Panc1 (cell line): ENCODE measurements at places on chromosomes 12 and 14.

- DNase-seq, result no peak
Observed at GRCh38 chr12:1453810-1454209, 140.6 kb downstream of the FBXL14 start.

- DNase-seq, result no peak
Observed at GRCh38 chr12:69131077-69131476, 108.3 kb upstream of the CPSF6 start.

- DNase-seq, result no peak
Observed at GRCh38 chr14:102900631-102901571, 21.6 kb upstream of the AMN start.

DNA sequence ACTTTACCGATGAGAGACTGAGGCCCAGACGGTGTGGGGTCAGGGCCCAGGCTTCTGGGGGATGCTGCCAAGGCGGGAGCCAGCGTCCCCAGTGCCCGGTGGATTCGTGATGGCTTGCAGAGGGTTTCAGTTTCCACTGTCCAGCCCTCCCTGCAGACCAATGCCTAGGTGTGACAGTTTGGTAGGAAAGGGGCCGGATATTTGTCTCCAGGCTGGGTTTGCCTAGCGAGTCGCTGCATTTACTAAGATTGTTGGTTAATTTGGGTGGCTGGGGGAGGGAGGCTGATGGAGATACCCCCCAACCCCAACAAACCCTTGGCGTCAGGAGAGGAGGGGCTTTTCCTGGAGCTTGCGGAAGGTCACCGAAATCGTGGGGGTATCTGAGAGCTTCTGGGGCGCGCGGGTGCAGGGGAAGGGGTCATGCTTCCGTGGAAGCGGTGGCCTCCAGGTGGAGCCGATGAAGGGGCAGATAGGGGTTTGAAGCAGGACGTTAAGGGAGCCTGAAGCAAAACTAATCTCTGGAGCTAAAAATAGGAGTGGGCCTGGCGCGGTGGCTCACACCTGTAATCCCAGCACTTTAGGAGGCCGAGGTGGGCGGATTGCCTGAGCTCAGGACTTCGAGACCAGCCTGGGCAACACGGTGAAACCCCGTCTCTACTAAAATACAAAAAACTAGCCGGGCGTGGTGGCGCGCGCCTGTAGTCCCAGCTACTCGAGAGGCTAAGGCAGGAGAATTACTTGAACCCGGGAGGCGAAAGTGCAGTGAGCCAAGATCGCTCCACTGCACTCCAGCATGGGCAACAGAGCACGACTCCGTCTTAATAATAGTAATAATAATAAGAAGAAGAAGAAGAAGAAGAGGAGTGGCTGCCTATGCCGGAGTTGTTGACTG lies 1.1 kb upstream of the CDC42BPB start:
- DNase-seq, result no peak

GRCh38 chr14:83019744-83020414 lies 1486.2 kb upstream of the SEL1L start:
- no peak for DNase-seq

DNA sequence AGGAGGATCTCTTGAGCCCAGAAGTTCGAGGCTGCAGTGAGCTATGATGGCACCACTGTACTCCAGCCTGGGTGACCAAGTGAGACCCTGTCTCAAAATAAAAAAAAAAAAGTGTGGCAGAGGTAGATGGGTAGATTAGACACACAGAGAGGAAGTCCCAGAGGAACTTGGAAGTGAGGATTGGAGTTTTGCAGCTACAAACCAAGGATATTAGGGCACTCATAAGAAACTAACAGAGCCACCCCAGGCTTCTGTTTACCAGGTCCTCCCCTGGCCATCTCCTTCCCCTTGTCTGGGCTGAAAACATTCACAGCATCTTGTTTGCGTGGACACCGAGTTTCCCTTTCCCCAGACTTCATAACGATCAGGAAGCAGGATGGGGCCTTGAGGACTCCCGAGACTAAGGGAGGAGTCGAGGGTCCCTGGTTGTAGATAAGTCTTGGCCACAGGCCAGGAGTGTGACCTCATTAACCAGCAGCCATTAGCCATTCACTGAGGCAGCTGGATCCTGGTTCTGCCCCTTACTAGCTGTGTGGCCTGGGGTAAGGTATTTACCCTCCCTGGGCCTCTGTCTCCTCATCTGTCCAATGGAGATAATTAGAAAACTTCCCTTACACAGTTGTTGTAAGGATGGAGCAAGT lies 2.1 kb downstream of the MAP1LC3B2 start:
- no peak for DNase-seq

- DNase-seq, result no peak
Observed at GRCh38 chr14:93984070-93984469, 7.7 kb upstream of the ASB2 start.

DNA sequence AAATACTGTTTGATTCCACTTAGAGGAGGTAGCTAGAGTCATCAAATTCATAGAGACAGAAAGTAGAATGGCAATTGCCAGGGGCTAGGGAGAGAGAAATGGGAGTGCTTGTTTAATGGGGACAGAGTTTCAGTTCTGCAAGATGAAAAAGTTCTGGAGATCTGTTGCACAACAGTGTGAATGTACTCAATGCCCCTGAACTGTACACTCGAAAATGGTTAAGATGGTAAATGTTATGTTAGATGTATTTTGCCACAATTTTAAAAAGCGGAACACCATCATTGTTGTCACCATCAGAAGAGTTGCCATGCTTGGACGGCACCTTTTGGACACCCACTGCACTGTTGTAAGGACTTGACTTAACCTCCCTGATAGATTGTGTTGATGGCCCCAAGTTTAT lies 106.9 kb downstream of the SCARB1 start:
- no peak for DNase-seq

DNA sequence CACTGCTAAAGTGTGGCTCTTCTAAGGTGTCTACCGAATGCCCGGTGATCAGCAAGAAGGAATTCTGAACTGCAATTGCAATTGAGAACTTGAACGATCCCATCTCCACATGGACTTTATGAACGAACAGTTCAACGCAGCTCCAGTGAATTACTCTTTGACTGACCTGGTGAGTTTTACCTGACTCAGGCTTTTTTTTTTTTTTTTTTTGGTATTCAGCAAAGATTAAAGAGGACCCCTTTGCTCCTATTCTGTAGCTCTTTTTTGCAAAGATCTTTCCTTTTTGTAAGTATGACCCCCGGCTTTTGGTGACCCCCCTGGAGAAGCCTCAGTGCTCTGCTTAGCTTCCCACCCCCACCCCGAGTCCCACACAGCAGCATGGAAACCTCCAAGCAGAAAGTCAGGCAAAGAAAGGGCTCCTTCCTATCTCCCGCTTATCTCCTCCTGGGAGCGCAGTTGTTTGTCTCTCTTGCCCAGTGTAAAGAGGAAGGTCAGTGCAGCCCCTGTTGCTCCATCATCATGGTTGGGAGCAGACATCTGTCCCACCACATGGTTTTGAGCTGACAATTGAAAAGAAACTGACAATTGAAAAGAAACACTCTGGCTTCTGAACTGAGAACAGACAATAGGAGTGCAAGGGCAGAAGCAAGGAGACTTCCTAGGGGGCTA lies 72.1 kb upstream of the DIO3 start:
- no peak for DNase-seq

- DNase-seq, result no peak
Observed at GRCh38 chr14:61939776-61940175, 177.6 kb downstream of the SNAPC1 start.

DNA sequence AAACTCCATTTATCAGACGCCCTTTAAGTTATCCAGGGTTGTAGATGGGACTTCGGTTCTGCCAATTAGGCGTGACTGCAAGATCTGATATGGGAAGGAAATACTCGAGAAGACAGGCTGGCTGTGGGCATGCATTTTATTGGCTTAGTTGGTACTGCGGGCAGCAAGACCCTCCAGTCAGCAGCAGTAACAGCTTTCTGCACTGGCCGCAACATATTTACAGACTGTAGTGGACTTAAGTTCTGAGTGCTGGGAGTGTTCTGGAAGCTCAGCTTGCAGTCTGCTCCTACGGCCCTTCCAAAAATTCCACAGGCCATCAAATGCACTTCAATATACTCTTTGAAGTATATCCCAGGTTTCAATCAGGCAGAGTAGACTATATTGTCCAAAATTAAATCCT lies 21.1 kb downstream of the KITLG start:
- DNase-seq, result no peak

DNA sequence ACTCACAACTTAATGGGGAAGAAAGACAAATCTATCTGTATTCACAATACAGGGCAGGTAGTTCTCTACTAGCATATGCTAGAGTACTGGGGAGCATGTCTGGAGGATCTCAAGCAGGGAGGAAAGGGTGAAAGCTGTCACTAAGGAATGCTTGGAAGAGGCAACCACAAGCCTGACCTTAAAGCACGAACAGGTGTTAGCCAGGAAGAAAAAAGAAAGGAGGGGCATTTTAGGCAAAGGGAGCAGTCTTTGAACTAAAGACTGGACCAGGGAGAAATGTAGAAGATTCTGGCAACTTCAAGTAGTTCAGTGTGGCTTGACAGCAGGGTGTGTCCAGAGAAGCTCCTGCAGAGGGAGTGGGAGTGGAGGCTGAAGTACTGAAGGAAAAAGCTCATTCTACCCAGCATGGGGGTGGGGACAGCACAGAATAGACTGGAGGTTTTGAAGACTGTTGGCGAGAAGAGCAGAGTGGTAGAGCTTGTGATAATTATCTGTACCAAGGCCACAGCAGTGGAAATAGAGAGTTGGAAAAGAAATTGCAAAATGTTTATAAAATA lies 50.9 kb downstream of the AP5M1 start:
- no peak for DNase-seq

- no peak for DNase-seq
Observed at GRCh38 chr14:22925513-22925912, 3.7 kb downstream of the PRMT5 start.

- no peak for DNase-seq
Observed at GRCh38 chr14:51554953-51555352, 96.8 kb upstream of the FRMD6 start.

DNA sequence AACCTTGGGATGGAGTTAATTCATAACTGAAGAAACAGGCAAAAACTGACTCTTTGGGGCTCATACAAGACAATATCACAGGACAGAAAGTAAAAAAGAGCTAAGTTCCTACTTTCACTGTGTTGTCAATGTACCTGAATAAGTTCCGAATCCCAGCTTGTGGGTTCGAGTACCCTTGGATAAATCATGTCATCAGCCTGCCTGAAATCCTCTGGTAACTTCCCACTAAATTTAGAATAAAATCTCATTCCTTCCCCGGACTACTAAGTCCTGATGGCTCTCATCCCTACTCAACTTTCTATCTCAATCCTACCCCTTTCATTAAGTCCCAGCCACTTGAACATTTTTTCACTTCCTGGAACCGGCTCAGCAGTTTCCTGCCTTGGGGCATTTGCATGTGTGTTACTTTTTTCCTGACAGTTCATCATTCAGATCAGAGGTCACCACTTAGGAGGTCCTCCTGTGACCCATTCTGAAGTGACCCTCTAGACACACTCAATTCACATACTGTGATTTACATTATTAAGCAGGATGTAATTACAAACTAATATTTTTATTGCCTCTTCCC lies 12.7 kb downstream of the ERP29 start:
- no peak for DNase-seq

- DNase-seq, result no peak
Observed at GRCh38 chr12:89217472-89217871, 134.8 kb downstream of the DUSP6 start.

DNA sequence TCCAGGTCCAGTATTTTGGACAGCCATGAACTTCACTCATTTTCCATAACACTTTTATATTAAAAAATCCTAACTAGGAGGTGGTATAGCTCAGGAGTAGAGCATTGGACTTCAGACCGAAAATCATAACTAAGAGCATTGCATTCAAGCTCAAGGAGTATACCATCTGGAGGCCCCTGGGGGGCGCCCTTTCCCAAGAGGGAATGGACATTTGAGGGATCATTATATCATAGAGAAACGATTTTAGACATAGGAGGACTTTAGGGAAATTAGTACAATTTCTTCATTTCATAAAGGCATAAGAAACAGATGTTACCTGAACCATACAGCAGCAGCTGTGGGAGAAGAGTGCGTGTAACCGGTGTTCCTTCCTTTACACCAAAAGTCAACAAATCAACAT lies 5.2 kb upstream of the ATG14 start:
- no peak for DNase-seq

DNA sequence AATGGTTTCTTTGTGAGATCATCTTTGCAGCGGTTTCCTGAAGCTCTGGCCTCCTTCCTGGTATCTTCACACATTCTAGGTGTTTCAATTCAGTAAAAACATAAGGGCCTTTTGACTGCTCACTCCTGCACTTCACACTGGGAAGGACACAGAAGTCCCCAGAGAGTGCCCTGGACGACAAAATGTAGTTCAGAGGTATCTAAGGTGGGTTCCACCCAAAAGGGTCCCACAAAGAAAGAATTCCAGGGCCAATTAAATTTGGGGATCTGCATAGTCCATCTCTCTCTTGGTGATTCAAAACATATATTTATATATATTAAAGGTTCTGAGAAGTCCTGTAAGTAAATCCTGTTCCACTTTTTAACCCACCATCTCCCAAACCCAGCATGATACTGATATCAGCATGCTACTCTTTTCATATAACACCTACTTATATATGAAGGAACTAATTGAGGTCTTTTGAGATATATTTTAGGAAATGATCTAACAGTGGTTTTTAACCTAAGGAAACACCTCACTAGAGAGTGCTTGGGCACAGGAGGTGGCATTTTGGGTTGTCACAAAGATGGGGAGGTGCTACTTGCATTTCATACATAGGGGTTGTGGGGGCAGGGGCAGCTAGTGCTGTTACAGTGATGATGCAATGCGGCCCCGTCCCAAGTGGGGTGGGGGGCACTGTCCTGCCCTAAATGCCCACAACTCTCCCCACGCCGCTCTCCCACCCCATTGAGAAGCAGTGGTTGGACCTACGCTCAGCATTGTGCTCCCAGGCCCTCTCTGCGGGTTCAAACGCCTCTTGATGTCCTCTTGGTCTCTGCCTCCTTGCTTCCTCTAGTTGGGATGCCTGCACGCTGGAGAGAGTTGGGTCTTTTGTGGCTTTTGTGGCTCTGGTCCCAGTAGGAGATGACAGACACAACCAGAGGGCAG lies 109.4 kb downstream of the ARF6 start:
- DNase-seq, result no peak

DNA sequence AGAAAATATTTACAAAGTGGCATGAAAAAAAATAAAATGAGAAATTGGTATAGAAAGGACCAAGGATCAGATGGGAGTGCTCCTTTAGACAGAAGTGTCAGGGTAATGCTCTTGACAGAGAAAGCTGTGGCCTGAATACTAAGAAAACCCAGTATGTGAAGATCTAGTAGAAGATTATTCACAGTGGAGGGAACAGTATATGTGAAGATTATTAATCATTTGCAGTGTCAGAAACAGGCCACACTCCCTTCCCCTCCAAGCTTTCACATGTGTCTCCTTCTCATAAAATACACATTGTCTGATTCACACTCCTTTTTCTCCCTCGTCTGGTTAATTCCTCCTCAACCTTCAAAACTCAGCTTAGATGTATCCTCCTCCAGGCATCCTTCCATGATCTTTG lies 41.3 kb downstream of the CAPS2 start:
- DNase-seq, result no peak

- no peak for DNase-seq
Observed at GRCh38 chr12:15646581-15646980, 142.6 kb downstream of the EPS8 start.
